ENCODE measurements at places on chromosomes 7 and 10.

DNA sequence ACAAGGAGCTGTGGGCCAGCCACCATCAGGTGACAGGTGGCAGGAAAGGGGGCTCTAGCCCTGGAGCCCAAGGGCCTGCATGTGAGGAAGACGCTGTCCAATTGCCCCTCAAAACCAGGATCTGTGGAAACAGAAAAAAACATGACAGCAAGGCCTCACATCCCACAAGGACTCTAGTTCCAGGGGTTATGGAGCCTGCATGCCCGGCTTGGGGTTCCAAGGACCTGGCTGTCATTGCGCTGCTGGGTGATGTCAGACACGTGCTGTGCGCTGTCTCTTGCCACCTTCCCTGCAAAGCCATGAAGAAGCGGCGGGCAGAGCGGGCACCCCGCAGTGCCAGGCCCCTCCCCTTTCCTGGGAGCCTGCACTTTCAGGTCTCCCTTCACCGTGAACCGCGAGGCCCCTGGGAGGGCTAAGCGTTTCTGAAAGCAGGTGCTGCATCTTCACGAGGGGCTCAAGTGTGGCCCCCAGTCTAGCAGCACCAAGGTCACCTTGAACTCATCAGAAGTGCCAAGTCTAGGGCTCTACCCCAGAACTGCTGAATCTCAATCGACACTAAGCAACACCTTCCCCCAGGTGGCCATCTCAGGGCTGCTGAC lies 15.1 kb upstream of the CRYGN start:
- DNase-seq: no peak

- DNase-seq: no peak
Measured at GRCh38 chr7:42479816-42480633, 243.0 kb upstream of the GLI3 start.

DNA sequence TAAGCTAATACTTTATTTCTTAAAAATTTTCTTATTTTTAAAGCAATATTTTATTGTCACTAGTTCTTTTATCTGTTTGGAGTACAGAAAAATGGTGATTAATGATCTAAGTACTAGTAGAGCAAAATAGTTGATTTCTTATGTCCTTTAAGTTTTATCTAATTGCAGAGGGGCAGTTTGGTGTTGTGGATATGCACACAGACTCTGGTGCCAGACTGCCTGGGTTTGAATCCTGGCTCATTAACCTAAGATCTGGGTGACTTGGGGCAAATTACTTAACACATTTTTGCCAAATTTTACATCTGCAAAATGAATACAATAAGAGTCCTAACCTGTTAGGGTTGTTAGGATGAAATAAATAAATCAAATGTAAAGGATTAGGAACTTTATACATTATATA lies 10.7 kb upstream of the PRPS1L1 start:
- DNase-seq: no peak

GRCh38 chr7:11607686-11608085 lies 224.3 kb downstream of the THSD7A start:
- DNase-seq: no peak

DNA sequence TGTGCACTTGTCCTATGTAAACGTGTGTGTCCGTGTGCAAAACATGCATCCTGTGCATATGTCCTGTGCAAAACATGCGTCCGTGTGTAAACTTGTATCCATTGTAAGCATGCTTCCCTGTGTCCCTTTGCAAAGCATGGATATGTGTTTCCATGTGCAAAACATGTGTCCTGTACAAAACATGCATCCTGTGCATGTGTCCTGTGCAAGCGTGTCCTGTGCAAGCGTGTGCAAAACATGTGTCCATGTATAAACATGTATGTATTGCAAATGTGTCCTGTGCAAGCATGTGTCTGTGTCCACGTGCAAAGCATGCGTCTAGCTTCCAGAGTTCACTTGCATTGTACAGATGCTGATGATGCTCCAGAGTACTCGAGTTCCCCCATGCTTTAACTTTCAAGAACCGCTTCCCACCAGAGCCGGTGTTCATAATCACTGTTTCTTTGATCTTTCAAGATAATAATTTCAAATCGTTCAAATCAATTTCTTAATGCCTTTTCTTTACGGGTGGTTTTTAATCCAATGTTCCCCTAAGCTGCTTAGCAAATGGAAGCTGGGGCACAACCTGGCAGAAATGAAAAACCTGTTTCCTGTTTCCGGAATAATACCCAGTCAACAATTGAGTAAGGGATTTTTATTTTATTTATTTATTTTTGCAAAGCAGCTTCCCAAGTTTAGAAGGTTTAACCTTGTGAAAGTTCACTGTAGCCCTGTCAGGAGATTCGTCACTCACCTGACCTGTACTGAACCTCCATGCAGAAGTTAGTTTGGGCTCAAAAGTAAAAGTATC lies 641 bp upstream of the ASB13 start:
- no peak for DNase-seq

- DNase-seq: no peak
Measured at GRCh38 chr7:83271212-83272099, 108.8 kb upstream of the PCLO start.

DNA sequence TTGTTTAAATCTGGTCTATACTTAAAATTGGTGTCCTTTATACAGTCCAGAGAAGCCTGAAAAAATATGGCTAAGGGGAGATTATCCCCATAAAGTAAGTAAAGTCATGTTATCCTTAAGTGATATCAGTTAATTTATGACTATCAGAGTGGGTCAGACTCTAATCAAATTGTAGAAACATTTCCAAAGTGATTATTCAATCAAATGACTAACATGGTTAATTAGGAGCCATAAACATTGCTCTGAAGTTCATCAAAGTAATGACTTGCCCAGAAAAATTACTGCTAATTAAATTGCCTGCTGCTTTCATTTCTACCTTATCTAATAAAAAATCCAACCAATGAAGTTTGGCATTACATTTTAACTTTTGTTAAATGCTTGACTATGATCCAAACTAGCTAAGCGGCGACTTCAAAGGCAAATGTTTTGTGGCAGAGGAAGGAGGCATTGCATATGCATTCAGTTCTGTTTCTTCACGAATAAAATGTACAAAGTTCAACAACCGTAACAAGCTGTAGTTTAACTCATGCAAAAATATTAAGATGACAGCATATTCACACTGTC lies 76.7 kb downstream of the ETV1 start:
- DNase-seq: no peak

DNA sequence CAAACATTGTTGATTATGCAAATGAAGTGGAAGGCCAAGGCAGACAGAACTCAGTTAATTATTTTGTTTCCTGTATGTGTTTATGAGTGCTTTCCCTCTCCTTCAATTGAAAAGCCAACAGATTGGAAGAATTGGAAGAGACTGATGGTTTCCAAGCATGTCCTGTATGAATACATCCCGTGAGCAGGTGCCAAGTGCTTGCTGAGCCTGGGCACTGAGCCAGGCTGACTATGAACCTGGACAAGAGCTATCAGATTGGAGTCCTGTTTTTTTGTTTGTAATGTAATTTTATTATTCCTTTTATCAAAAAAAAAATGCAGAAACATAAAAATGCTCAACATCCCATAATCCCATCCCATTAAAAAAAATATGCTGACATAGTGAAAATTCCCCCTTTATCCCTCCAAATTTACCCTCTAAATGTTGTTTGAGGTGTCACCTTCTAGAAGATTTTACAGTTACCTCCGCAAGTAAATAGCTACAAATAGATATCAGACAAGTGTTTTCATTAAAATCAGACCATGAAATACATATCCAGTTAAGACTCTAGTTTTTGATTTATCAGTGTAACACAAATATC lies 449.5 kb downstream of the GRID1 start:
- no peak for DNase-seq

- no peak for DNase-seq
Measured at GRCh38 chr10:14560274-14560673, 214.4 kb downstream of the FAM107B start.

DNA sequence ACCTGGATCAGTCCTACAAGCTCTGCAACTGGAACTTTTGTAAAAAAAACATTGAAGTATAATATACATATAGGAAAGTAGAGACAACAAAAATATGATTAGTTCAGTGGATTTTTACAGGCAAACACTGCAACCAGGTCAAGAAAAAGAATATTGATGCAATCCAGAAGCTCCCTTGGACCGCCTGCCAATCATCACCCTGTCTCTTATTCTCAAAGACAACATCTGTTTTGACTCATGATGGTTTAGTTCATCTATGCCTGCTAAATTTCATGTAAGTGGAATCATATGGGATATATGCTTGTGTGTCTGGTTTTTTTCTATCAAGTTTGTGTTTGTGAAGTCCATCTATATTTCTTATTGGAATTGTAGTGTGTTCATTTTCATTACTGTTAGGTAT lies 7.7 kb upstream of the HYCC1 start:
- no peak for DNase-seq

DNA sequence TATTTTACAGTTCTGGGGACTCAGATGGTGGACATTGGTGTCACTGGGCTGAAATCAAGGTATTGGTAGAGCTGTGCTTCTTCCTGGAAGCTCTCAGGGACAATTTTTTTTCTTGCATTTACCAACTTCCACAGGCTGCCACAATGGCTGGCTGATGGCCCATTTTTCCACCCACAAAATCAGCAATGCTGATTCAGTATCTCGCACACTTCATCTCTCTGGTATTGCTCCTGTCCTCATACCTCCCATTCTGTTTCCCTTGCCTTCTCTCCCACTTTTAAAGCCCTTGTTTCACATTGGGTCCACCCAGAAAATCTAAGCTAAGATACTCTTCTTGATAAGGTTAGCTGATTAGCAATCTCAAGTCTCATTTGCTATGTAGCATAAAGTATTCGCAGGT lies 530.9 kb upstream of the POM121L12 start:
- no peak for DNase-seq

DNA sequence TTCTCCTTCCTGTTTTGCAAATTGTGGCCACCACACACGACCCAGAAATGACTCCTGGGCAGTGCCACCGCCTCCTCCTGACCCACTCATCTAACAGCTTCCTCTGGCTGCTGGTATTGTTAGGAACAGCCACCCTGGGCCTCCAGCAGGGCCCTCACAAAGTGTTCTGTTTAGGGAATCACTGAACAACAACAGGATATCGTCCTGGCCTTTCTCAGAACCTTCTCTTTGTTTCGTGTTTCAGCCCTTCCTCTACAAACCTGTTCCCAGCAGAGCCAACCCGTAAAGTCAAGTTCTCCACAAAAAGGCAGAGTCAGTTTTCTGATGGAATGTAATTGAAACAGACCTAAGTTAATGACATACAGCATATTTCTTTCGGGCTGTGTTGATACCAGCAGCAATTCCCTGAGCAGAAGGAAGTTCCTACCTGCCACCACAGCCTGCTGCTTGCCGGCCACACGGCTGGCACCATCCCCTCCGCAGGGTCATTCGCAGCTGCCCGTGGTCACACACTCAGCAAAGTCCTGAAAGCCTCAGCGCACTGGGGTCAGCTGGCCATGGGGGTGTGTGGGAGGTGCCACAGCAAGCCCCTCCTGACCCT lies 91.7 kb upstream of the PITRM1 start:
- no peak for DNase-seq

DNA sequence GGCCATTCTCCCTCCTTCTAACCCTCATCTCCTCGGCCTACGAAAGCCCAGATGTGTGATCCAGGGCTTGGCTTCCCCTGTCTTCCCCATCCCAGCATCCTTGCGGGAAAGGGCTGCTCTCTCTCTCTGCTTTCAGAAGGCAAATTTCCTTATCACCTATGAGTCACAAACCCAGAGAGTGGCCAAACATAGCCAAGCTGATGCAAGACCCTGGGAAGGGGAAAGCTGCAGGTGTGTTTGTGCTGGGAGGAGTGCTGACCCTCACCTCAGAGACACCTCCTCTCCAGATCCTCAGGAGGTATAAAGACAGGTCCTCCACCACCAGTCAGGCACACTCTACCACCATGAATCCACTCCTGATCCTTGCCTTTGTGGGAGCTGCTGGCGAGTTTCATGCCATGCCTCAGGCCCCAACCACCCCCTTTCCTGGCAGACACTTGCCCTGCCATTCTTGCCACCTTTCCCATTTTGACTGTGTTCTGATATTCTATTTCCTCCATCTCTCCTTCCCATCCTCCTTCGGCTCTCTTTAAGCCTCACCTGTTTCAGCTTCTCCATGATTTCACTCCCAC lies 10.6 kb upstream of the PRSS2 start:
- no peak for DNase-seq

DNA sequence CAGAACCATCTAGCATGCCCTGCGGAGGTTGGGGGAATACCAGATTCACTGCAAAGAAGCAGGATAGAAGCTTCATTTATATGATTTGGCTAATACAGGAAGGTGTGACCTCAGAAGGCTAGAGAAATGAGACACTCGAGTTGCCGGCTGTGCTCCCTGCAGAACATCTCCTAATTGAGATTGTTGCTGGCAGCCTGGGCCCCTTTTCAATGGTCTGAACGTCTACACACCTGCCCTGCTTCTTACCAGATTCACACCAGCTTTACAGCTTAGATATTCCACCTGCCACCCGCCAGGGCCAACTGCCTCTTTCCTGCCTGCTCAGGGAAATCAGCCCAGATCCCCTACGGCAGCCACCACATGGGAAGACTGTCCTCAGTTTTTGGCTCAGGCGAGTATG lies 475.3 kb upstream of the AUTS2 start:
- DNase-seq: no peak

- no peak for DNase-seq
Measured at GRCh38 chr7:40640566-40640965, 505.8 kb downstream of the SUGCT start.

DNA sequence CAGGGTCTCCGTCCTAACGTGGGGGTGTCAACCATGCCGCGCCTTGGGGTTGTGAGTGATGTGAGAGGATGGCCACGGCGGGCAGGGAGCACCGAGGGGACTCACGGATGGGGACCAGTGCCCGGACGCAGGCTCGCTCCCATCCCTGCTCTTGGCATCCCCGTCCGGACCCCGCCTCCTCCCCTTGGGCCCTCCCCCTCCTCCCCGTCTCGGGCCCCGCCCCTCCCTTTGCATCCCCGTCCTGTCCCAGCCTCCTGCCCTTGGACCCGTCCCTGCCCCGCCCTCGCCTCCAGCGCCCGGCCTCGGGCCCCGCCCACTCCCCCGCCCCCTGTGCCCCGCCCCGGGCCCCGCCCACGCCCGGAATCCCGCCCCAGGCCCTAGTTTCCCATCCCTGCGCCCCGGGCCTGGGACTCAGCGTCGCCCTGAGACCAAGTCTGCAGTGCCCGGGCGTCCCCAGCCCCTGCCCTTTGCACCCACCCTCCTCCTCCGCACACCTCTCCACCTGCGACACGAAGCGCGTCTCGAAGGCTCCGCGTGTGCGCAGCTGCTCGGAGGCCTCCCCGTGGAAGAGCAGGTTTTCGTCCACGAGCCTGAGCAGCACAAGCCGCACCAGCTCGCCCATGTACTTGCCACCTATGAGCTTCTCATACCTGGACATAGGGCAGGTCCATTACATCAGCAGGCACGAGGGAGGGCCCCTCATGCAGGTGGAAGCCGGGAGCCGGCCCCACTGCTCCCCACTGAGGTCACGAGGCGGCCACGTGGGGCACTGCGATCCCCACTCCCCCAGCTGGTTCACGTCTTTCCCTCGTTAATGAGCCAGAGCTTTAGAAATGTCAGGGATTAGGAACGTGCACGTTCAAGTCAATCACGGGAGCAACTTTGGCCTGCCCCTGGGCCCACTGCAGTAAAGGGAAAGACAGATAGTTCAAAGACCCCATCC lies 5.1 kb upstream of the MYL7 start:
- DNase-seq: no peak

- DNase-seq: no peak
Measured at GRCh38 chr10:75283078-75283670, 47.4 kb upstream of the COMTD1 start.

- no peak for DNase-seq
Measured at GRCh38 chr10:117563780-117564179, 21.2 kb downstream of the EMX2 start.

GRCh38 chr10:101040061-101040460 lies 9.0 kb downstream of the SFXN3 start:
- DNase-seq: no peak
